ENCODE measurements at places on chromosomes 4 and X.

GRCh38 chr4:140300271-140300970, 73.0 kb upstream of the SCOC start:
- DNase-seq: peak; percentile 56

DNA sequence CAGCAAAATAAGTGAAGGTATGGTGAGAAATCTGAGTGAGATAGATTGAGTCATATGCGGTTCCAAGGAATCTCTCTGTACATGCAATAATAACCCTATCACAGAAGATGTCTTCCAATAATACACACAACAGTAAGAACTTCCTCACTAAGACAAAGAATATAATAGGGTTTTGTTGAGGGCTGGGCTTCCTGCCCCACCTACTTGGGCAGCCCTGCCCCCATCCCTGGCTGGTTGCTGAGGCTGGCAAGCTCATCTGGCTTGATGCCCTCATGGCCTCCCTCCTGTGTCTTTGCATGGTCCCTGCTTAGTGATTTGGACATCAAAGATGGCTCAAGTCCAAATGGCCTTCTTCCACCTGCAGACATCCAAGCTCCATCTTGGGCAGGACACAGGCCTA, 2.7 kb downstream of the GEMIN8 start:
- no peak for DNase-seq

GRCh38 chr4:120694973-120695372, 227.6 kb downstream of the PRDM5 start:
- no peak for DNase-seq

- no peak for DNase-seq
These were observed 191.2 kb upstream of the LNX1 start for GRCh38 chr4:53782458-53782845.

DNA sequence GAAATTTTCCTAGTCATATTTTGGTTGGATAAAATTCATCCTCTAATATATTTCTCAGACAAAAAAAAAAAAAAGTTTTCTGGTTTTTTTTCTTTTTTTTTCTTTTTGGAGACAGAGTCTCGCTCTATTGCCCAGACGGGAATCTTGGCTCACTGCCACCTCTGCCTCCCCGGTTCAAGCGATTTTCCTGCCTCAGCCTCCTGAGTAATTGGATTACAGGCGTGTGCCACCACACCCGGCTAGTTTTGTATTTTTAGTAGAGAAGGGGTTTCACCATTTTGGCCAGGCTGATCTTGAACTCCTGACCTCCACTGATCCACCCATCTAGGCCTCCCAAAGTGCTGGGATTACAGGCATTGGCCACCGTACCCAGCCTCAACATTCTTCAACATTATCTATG, 432.7 kb upstream of the PABPC4L start:
- no peak for DNase-seq

DNA sequence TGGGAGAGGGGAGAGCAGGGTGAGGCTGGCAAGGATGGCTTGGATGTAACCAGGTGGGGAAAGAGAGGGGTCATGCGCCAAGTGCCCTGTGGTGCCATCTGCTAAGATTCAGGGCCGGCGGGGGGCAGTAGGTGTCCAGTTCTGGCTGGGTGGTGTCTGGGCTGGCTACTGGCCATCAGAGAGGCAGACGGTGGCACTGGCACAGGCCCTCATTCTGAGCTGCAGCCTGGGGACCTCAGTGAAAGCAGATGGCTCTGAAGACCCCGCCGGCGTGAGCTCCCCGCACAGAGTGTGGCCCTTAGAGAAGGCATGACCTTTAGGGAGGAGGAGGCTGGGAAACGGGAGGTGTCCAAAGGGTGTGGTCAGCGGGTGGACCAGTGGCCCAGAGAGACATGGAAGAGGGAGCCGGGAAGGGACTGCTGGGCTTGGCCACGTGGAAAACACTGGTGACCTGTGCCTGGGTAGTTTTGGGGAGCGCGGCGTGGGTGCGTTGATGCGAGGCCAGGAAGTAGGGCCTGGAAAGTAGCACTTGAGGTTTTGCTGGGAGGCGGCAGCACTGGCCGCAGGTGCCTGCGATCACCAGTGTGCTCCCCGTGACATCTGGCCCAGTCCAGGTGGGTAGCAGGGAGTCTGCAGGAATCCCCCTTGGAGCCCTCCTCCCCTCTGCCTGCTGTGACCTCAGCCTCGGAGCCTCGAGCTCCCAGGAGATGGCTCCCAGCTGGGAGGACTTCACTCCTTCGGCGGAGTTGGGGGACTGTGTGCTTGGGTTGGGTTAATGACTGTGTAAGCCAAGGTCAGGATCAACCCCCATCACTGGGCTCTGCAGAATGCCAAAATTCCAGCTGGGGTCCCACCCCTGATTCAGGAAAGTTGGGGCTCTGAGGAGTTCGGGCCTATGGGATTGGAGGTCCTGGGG, 9.3 kb upstream of the SH3TC1 start:
- no peak for DNase-seq

DNA sequence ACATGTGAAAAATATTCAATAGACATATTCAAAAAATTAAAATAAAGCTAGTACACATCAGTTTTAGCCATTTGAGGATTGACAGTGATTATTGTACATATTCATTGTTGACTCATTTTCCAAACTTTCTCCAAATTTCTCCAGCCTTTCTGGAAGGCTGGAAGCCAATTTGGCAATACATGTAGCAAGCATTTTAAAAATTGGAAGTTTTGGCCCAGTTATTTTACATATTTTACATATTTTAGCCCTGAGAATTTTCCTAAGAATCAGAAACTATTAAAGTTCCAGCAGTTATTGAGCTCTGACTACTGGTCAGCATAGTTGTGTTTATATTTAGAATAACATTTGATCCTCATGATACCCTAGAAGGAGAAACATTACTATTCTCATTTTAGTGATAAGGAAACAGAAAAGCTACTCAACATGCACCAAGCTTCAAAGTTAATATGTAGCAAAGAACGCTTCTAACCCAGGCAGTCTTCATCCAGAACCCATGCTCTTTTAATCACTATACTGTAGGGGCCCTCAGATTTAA, 3.2 kb downstream of the CABS1 start:
- no peak for DNase-seq

DNA sequence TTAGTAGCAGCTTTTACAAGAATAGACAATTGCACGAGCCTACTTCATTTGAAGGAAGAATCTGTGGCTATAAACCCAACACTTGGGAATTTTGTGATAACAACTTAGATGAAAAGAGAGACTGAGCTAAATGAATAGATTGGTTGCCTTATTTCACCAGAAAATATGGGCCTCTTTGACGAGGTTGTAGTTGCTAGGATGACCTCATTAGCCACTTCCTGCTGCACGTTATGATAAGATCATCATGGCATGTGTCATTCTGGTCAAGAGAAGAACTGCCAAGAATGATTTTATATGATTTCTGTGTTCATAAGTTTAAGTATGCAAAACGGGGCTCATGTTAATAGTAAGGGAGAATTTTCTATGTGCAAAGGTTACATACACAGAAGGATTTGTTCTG, 321.9 kb upstream of the GIMD1 start:
- DNase-seq: no peak

DNA sequence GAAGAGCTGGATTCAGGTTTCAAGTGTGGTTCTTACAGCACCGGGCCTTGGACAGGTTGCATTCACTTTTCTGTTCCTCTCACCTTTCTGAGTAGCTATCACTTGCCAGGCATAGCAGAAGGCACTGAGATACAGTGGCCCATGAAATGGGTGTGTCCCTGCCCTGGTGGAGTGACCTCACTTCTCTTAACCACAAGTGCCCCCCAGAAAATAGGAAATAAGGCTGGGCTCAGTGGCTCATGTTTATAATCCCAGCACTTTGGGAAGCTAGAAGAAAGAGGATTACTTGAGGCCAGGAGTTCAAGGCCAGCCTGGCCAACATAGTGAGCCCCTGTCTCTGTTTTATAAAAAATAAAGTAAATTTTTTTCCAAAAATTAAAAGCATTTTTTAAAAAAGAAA, 101.7 kb upstream of the KIT start:
- peak; percentile 5 for DNase-seq

DNA sequence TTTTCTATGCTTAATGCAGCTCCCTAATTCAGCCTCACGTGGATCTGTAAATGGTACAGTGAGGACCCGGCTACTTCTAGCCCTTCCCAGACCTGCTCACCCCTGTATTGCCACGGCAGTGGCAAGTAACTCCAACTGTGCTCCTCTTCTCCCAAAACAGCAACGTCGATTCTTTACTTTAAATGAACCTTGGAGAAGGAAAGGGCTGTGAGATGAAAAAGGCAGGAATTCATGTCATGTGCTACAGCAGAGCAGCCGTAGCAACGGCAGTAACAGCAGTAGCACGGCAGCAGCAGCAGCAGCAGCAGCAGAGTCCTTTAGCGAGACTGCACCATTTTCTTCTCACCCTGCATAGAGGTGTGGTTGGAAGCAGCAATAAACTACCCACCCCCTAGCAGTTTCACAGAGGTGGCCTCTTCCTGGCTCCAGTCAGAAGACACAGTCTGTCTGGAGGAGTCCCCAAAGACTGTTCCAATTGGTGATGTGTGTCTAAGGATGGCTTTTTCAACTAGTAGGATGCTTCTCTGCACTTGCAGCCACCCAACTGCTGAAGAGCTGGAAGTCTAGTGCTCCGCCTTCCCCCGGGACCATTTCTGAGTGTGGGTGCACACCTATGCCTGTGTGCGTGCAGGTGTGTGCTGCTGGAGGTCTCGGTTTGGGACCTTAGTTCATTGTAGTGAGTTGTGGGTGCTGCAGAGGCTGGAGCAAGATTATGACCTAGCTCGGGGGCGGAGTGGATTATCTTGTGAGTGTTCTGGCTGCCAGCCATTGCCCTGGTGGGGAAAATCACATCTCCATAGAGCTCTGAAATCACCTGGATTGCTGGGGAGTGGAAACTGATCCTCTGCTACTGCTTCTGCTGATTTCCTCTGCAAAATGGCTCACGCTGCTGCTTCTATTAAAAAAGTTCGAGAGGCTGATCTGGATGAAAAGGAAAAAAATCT, 67.2 kb downstream of the ANK2 start:
- no peak for DNase-seq

GRCh38 chrX:7269991-7270390, 122.0 kb upstream of the PUDP start:
- DNase-seq: no peak

DNA sequence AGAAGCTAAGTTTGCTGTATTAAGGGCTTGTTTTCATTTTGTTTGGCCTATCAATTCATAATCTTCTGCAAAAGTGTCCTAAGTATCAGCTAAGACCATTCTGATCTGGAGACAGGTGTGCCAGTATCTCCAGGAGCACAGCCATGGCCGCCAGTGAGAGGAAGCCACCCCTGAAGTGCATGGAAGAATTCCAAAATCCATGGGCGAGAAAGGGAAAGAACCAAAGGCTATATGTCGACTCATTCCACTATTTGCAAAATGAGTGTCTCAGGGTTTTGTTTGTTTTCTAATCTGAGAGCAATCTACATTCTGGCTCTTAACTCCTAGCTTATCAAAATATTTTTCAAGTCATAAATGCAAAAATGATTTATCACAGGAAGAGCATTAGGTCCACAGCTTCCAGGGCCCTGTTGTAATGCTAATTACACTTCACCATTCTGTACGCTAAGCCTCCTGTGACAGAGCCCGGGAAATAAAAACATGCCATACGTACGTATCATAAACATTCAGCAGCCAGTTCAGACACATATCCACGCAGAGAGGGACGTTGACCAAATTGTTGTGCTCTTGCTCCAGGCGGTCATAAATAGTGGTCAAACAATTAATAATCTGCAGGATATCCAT, 137.3 kb upstream of the FTHL17 start:
- DNase-seq: no peak

- DNase-seq: no peak
These were observed 11.2 kb upstream of the AMOT start for GRCh38 chrX:112851806-112852205.

GRCh38 chrX:37875675-37876074, 28.3 kb upstream of the DYNLT3 start:
- no peak for DNase-seq

DNA sequence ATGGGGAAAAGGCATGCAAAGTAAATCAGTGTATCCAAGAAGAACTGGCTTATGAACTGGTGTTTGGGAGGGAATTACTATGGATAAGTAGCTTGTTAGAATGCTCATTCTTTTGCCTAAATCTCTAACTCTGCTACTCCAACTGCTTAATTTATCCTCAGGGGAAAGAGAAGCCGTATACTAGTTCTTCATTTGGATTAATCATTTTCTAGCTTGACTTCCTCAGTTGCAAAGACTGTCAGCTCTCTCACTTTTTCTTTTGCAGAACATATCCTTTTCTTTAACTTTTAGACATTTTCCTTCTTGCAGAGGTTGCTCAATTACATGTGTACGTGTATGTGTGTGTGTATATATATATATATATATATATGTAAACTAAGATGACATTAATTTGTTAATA, 21.9 kb downstream of the GPRIN3 start:
- no peak for DNase-seq

DNA sequence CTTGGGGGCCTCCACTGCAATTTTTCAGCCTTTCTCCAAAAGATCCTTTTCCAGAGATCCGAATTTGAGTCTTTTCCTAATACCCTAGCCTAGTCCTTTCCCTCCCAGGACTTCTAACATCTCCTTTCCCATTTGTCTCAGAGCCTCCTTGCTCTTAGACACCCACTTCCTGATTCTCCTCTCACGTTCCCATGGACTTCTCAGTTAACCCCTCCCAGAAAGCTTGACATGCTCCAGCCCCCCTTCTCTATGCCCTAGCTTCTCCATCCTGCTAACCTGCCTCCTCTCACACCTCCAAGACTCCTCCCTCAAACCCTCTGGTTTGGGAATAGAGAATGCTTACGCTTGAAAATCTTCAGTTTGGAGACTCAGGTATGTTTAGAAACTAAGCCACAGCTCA, 2.5 kb downstream of the UBA1 start:
- no peak for DNase-seq

GRCh38 chr4:23818097-23818885, 71.6 kb downstream of the PPARGC1A start:
- no peak for DNase-seq

GRCh38 chr4:130859991-130860390, 1764.0 kb downstream of the C4orf33 start:
- no peak for DNase-seq

DNA sequence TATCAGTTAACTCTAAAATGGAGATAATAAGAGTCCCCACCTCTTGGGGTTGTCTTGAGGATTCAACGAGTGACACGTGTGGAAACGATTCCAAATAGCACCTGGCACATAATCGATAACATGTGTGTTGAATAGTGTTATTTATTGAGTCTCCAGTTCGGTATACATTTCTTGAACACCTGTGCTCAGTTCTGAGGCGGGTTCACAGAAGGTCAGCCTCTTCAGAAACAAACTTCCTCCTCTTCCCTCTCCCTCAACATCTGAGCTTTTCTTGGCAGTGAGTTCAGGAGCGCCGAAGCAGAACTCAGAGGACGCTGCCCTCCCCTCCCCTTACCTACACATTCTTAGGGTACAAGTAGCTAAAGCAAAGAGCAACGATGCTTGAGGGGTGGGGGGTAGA, 934 bp downstream of the PDHA1 start:
- DNase-seq: no peak

- no peak for DNase-seq
These were observed 69.9 kb upstream of the ELOVL6 start for GRCh38 chr4:110268352-110268751.

DNA sequence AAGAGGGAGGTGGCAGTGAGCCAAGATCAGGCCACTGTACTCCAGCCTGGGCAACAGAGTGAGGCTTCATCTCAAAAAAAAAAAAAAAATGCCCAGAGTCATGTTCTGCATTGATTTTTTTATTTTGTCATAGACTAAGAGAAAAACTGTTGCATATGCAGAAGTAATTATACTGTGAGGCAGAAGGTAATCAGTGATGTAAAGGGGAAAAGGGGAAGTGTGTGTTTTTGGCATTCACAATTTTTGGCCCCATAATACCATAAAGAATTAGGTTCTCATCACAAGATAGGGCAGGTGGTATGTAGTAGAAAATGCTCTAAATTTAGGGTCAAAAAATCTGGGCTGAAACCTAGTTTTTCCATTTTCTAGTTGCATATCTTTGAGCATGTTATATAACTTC, 47.3 kb upstream of the GAB1 start:
- DNase-seq: no peak
